ENCODE measurements at places on chromosomes 2 and 18.

DNA sequence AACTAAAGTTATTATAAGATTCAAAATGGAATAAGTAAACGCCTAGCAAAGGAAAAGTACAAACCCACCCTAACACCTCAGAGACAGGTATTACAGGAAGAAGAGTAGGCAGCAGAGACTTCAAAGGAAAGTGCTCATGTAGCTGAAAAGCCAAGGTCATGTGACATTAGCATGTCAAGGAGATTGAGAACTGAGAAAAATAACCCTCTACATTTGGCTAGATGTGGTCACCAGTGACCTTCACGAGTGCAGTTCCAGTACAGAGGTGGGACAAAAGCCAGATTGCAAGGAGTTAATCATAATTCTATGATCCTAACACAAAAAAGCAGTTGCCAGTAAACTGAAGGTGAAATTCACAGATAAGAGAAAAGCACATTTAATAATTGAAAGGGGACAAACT lies 252.7 kb downstream of the ZEB2 start:
- DNase-seq, result no peak

- DNase-seq, result no peak
Measured at GRCh38 chr18:58962336-58962735, 97.7 kb downstream of the ZNF532 start.

GRCh38 chr2:189281201-189281600 lies 101.6 kb upstream of the COL5A2 start:
- no peak for DNase-seq

GRCh38 chr2:164458792-164459191 lies 162.5 kb downstream of the GRB14 start:
- DNase-seq, result no peak

DNA sequence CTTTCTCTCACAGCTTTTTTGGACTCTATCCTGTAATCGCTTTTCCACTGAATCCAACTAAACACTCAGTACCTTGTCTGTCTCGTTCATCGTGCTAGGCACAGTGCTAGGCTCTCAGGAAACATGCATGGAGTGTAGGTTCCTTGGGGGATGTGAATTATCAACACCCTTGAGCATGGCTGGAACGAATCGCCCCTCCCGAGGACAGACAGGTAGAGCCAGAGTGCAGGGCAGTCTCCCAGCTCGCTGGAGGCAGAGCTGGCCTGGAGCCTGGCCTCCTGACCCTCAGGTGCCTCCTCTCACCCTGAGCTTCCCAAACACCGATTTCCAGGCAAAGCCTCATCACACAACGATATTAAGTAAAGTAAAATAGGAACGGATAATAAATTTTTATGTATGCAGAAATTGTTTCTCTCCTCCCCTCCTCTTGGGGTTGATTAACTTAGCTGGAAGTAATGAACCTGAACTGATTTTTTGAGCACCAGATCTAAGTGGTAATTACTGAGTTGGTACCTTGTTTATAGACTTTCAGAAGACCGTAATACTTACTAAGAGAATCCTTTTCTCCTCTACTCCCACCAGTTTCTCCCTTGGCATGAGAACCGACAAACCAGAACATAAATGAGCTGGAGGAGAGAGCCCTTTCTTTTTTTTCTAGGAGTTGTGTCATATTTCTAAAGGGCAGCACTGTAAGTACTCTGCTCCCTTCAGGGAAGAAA lies 90.5 kb downstream of the MSH2 start:
- DNase-seq, result no peak

- DNase-seq, result no peak
Measured at GRCh38 chr2:173568054-173568453, 213.4 kb downstream of the CDCA7 start.

DNA sequence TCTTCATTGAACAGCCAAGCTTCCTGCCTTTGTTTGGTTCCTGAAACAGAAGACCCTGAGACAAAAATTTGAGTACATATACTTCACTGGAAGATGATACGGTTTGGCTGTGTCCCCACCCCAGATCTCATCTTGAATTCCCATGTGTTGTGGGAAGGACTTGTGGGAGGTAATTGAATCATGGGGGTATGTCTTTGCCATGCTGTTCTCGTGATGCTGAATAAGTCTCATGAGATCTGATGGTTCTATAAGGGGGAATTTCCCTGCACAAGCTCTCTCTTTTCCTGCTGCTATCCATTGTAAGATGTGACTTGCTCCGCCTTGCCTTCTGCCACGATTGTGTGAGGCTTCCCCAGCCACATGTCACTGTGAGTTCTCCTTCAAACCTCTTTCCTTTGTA lies 76.5 kb downstream of the BABAM2 start:
- DNase-seq, result no peak

- no peak for DNase-seq
Measured at GRCh38 chr2:159832026-159832425, 34.0 kb upstream of the CD302 start.

GRCh38 chr2:230050136-230050535 lies 18.6 kb downstream of the SLC16A14 start:
- no peak for DNase-seq

GRCh38 chr2:691821-692761 lies 14.9 kb upstream of the TMEM18 start:
- no peak for DNase-seq

DNA sequence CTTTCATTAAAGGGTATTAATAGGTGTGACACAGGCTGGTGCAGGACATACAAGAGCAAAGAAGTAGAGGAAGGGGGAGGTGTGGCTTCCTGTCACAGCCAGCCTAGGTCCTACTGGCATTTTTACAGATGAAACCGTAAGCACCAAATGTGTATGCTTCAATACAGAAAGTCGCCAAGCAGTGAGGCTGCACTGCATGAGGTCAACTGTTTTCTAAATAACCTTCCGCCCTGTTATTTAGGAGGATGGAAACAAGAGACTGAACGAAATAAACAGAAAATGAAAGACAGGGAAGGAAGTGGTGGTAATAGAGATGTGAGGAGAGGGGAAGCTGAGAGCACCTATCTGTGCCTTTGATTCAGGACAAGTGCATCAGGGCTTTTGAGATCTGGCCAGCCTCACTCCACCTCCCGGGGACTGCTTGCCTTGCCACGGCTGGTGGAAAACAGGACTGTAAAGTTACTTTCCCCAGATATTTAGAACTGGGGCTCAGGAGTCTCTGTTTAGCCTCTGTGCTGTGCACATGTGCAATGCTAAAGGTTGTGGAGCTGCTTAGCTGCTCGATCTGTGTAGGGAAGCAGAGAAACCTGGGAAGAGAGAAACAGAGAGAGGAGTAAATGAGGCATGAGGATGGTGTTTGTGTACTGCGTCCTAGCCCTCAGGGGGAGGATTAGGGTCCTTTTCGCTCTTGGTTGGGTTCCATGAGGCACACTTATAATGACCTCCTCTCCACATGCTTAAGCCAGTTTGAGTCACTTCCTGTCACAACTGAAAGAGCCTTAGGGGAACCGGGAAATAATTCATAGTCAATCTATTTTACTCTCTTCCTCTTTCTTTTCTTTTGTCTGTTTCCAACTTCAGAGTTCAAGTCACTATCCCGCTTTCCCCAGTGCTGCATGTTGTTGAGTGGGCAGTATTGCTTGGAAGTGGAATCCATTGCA lies 62.3 kb upstream of the BOD1L2 start:
- DNase-seq, result no peak

GRCh38 chr2:127653421-127654083 lies 7.6 kb downstream of the GPR17 start:
- no peak for DNase-seq

DNA sequence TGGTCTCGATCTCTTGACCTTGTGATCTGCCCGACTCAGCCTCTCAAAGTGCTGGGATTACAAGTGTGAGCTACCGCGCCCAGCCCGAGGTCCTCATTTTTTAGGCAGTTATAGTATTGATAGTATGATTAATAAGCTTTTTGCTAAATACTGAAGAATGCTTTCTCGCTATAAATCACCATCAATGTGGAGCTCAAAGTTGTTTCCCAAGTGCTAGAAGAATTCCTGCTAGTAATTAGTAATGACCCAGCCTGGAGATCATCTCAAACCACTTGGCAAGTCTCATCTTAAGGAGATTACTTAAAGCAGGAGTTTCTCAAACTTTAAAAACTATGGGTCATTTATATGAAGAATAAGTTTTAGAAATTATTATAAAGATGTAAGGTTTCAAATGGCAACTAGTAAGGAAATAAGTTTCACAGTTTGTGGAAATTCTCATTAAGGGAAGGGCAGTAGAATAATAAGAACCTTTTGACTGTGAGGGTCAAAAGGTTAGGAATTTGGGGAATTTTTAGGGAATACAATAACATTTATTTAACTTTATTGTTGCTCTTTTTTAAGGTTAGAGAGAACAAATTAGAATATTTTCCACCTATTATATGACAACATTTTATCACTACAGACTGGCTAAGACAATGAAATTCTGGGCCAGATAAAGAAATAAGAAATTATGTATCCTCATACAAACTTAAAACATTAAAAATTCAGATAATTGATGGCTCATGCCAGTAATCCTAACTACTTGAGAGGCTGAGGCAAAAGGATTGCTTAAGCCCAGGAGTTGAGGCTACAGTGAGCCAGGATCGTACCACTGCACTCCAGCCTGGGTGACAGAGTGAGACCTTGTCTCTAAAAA lies 148.6 kb upstream of the MAP3K20 start:
- DNase-seq, result no peak

DNA sequence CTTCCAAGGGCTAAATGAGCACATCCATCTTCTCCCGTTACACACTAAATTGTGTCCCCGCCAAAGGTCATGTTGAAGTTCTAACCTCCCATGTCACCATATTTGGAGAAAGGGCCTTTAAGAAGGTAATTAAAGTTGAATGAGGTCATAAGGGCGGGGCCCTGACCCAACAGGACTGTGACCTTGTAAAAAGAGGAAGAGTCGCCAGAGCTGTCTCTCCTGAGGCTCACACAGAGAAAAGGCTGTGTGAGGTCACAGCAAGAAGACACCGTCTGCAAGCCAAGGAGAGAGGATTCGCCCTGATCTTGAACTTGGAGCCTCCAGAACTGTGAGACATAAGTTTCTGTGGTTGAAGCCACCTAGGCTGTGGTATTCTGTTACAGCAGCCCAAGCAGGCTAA lies 24.1 kb downstream of the TRABD2A start:
- no peak for DNase-seq

GRCh38 chr2:236928380-236929037 lies 157.2 kb upstream of the COPS8 start:
- no peak for DNase-seq

DNA sequence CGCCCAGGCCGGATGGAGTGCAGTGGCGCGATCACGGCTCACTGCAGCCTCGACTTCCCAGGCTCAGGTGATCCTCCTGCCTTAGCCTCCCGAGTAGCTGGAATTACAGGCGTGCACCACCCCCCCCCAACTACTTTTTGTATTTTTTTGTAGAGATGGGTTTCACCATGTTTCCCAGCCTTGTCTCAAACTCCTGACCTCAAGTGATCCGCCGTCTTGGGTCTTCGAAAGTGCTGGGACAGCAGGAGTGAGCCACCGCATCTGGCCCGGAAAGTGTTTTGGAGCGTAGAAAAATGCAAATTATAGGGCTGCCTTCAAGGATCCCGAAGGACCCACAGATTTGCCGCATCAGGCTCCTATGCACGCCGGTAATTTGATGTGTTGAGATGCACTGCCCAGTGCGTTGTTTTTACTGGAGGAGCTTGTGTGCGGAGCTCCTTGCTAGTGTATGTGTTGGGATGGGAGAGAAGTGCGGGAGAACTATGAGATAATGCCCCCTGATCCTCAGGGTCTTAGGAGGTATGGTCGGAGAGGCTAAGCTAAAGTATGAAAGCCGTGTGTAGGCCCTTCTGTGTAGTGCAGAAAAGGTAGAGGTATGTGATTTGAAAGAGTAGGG lies 1.2 kb upstream of the CLASP1 start:
- DNase-seq, result no peak

DNA sequence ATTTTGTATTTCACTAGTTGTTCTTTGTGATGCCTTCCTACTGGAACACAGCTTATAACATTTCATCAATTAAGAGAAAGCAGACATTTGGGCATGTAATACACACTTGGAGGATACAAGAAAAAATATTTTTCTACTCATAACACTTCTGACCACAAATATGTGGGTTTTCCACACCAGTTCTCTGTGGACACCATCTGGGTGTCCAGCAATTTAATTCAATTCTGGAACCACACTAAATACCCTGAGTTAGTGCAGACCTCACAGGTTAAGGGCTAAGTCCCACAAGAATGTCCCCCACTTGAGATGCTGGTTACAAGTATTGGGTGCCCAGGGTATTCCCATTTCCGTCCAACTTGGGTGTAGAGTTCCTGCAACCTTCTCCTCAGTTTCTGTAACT lies 91.1 kb upstream of the SKOR2 start:
- no peak for DNase-seq

GRCh38 chr2:217935901-217936684 lies 66.7 kb downstream of the TNS1 start:
- no peak for DNase-seq

DNA sequence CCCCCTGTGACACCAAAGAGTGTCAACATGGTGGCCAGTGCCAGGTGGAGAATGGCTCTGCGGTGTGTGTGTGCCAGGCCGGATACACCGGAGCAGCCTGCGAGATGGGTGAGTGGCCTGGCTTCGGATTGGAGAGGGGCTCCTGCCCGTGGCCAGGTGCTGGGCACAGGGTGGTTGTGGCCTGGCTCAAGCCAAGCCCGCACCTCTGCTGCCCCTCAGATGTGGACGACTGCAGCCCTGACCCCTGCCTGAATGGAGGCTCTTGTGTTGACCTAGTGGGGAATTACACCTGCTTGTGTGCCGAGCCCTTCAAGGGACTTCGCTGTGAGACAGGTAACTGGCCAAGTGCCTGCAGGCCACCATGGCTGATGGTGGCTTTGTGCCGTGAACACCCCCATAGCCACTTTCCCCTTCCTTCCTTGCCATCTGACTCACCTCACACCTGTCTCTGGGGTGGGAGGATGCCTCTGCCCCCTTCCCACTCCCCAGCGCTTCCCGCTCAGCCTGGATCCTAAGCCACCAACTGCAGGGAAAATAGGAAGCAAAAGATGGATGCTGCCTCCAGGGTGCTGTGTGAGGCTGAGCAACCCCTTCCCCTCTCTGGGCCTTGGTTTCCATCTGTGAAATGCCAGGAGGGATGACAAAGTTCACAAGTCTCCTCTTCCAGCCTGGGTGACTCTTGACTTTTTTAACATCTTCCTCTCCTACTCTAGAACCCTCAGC lies 41.8 kb downstream of the SNED1 start:
- no peak for DNase-seq

GRCh38 chr2:23456881-23457760 lies 72.1 kb downstream of the KLHL29 start:
- no peak for DNase-seq

- no peak for DNase-seq
Measured at GRCh38 chr18:48605408-48605845, 66.6 kb downstream of the CTIF start.

DNA sequence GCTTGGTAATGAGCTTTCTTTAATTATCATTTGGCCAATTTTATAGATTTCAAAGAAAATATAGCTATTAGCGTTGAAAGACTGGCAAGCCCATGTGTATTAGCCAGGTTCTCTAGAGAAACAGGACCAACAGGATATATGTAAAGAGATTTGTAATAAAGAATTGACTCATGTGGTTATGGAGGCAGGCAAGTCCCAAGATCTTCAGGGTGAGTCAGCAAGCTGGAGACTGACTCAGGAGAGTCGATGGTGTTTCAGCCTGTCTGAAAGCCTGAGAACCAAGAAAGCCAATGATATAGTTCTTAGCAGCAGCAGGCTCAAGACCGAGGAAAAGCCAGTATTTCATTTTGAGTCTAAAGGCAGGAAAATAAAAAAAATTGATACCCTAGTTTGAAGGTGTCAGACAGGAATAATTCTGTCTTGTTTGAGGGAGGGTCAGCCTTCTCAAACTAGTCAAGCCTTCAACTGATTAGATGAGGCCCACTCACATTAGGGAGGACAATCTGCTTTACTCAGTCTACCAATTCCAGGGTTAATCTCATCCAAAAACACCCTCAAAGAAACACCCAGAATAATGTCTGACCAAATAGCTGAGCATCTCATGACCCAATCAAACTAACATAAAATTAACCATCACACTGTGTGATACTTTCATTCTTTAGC lies 78.3 kb upstream of the CRIM1 start:
- peak; percentile 92 for DNase-seq
